CD4-positive, alpha-beta T cell treated with Interleukin-17A for 1 hour (primary cell): ENCODE measurements at places on chromosomes 3 and 15.

- no peak for DNase-seq
These were observed 81.3 kb downstream of the SMAD6 start for GRCh38 chr15:66783314-66783713.

DNA sequence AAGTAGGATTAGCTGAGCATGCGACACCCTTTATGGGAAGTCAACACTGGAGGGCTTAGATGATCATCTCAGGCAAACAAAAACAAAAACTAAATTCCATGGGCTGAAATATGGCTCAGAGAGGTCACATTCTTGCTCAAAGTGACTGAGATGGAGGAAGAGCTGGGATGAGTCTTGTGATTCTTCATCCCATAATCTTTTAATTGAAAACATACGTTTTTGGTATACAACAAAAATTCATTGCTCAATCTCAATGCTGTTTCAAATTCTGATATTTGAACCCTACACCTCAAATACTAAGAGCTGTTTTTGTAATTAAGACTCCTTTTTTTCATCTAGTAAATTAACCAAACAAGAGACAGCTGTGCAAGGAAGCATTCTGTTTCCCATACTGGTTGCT is 257.0 kb downstream of the NR1D2 start:
- no peak for DNase-seq

DNA sequence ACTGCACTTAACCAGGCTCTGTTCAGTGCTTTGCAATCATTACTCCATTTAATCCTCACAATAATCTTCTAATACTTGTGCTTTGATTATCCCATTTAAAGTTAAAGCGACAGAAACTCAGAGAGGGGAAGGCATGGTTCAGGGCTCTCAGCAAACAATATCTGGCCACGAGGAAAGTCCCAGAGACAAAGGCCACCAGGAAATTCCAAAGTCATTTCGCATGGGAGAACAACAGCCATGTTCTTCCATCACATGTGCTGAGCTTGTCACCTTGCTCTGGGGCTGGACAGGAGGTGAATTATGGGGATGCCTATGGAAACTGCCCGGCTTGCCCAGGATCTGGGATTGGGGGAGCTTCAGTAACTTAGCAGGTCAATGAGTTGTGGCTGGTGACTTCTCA is 66.2 kb upstream of the HRH1 start:
- no peak for DNase-seq

- no peak for DNase-seq
These were observed 136.2 kb downstream of the TJP1 start for GRCh38 chr15:29686079-29686425.

DNA sequence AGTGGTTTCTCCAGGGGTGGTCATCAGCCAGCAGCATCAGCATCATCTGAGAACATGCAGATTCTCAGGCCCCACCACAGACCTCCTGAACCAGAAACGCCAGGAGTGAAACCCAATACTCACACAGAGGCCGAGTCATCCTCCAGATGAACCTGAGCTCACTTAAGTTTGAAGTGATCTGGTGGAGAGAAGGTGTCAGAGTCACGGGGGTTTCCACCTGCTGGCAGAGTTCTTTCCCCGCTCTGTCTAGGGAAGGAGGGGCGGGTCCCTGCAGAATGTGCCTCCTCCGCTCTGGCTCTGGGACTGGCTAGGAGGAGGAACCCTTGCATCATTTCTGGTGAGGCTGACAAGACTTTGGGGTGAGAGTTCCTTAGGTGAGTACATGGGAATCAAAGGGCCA is 13.3 kb upstream of the KIF23 start:
- no peak for DNase-seq
